Hepatocyte (in vitro differentiated cells): ENCODE measurements at places on chromosomes 13 and 19. TPM values are rescaled to one million over a fixed set of nuclear protein-coding genes. Genes with fewer than 3 reads are reported as not detected.

- H3K4me1 ChIP-seq, result peaks cover 5% of the 10 kb centered on the region
- peak overlapping the region; percentile 52 for H3K4me3 ChIP-seq
- H3K27ac ChIP-seq, result no peak overlapping the region
- H3K27me3 ChIP-seq, result peaks cover 55% of the 10 kb centered on the region
Observed at GRCh38 chr13:42574435-42575311, 721 bp downstream of the TNFSF11 start.

FFAR3 gene
- 0.80 and 1.6 TPM in 2 replicates for total RNA-seq

GRCh38 chr19:51600940-51601580 lies 29.1 kb downstream of the SIGLEC5 start:
- no peaks in the 10 kb centered on the region for H3K27me3 ChIP-seq
- no peaks in the 10 kb centered on the region for H3K4me1 ChIP-seq
- no peaks in the 10 kb centered on the region for H3K36me3 ChIP-seq
- no peak overlapping the region for H3K27ac ChIP-seq
- no peak for DNase-seq

DNA sequence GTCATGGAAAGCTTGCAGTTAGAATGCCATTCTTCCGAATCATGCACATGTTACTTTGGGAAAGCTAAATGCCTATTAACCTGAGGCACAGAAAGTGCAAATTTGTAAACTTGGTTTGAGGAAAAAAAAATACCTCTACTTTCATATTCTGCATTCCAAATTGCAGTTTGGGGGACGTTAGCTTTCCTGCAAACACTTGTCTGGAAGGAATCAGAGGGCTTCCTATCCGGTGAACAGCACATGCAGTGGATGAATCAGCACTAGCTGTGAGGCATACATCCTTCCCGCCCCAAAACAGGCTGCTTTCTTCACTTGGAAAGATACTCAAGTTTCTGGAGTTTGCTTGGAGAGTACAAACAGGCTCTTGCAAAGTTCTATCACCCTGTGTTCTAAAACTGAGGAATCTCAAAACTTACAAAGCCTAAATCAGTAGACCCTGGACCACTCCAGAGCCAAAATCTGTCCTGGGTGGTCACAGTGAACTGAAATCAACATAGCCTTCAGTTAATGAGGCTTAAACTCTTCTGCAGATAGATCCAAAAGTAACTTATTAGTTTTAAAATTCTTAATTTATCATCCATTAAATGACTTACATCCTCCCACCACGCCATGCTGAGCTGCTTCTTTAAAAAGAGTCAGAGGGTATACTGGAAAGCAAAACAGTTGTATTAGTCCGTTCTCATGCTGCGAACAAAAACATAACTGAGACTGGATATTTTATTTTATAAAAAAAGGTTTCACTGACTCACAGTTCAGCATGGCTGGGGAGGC lies 802.3 kb upstream of the ARGLU1 start:
- no peak for DNase-seq
- H3K4me3 ChIP-seq, result no peak overlapping the region
- no peaks in the 10 kb centered on the region for H3K27me3 ChIP-seq
- H3K36me3 ChIP-seq, result no peaks in the 10 kb centered on the region
- no peak overlapping the region for H3K27ac ChIP-seq
- peaks cover 4% of the 10 kb centered on the region for H3K4me1 ChIP-seq

DNA sequence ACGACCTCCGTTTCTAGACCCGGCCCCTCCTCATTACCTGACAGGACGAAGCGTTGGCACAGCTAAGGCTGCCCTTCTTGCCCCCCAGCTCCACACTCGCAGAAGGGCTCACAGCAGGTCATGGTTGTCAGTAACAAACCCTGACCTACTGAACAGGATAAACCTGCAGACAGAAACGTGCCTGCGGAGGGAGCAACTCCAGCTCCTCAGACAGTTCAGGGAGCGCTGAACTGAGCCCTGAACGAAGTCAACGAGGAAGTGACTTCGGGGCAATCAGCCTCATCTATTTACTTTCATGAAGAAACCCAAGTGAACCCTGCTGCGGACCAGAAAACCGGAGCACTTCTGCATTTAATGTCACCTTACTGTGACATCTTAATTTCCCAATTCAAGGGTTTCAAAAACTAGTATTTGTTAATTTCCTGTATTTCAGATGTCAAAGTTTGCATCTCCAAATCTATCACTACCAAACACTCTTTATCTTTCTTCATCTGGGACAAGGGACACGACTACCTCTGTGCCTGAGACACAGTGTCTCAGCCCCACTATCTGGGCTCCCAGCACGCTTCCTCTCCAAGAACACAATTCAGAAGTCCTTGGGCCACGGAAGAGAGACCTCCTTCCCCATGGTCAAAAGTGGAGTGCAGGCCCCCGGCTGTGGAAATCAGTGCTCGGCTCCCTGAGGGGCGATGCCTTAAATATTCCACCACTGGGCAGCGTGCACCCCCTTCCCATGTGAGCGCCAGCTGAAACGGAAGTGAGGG lies 40.2 kb downstream of the CARS2 start:
- no peak for DNase-seq
- no peak overlapping the region for H3K27ac ChIP-seq
- no peaks in the 10 kb centered on the region for H3K4me1 ChIP-seq
- no peaks in the 10 kb centered on the region for H3K27me3 ChIP-seq

DNA sequence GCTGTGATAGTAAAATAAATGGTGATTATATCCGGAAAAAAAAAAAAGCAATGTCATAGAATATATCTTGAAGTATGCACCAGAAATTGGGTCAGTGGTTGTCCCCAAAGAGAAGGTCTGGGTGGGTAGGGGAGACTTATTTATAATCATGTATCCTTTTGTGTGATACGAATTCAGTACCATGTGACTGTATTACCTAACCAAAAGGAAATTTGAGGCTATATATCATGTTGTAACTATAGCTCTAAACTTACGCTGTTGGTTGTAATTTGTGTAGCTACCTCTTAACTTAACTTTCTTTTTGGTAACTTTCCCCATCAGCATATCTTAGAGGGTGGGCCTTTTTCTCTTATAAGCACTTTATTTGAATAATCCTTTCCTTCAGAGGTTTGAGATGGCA lies 25.2 kb upstream of the KCTD4 start:
- no peak for DNase-seq
- no peak overlapping the region for H3K4me3 ChIP-seq
- H3K4me1 ChIP-seq, result no peaks in the 10 kb centered on the region
- H3K27ac ChIP-seq, result no peak overlapping the region

DNA sequence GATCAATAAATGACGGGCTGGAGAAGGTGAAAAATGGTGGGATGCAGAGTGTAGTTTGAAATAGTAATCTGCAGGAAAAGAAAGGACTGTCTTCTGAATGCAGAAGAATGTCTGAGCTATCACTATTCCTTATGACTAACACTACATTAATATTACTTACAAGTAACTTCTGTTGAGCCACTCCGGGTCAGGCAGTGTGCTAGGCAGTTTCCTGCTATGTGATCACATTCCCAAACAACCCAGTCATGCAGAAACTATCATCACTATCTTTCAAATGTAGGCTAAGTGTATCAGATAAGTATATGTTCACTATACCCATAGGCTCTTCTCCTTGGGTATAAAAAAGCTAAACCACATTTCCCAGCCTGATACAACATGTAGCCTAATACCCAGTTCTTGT lies 6.6 kb downstream of the ZNF599 start:
- peaks cover 21% of the 10 kb centered on the region for H3K36me3 ChIP-seq
- H3K27ac ChIP-seq, result no peak overlapping the region
- no peak for DNase-seq
- H3K4me1 ChIP-seq, result no peaks in the 10 kb centered on the region

GRCh38 chr13:48502601-48503319 lies 30.1 kb downstream of the RCBTB2 start:
- H3K27me3 ChIP-seq, result no peaks in the 10 kb centered on the region
- H3K4me1 ChIP-seq, result no peaks in the 10 kb centered on the region
- H3K27ac ChIP-seq, result no peak overlapping the region
- no peaks in the 10 kb centered on the region for H3K36me3 ChIP-seq
- H3K4me3 ChIP-seq, result no peak overlapping the region

ZNF91 gene
- 68.3 and 84.0 TPM in 2 replicates for total RNA-seq

DNA sequence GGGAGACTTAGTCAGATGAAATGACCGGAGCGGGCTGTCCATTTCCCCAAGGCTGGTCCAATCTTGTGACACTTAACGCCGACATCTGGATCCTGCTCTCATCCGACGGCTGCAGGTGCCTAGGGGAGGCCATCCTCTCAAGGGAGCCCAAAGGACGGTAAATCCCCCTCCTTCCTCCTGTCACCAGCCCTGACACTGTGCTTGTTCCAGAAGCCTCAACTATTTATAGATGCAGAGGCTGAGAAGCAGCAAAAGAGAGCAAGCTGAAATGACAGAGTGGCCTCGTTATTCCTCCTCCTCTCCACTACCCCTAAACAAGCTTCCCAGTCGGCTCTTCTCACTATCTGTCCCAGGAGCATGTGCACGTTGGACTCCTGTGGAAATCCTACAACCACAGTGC lies 533.7 kb downstream of the LIG4 start:
- H3K27me3 ChIP-seq, result no peaks in the 10 kb centered on the region
- no peaks in the 10 kb centered on the region for H3K36me3 ChIP-seq
- H3K27ac ChIP-seq, result no peak overlapping the region
- no peak overlapping the region for H3K4me3 ChIP-seq
- H3K4me1 ChIP-seq, result no peaks in the 10 kb centered on the region

DNA sequence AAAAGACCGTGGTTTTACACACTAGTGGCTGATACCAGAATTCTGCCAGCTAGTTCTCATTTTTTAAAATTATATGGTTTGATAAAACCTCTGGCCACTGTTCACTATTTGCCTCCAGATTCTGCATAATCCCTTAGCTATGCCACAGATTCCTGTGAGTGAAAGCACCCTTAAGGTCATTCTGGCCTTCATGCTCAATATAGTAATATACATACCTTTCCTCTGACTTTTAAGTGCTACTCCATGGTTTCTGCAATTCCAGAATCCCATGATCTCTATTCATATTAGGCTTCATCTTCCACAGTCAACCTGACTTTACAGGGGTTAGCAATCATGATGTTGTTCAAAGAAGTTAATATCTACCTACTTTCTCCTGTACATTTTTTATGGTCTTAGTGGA lies 274.1 kb upstream of the EDNRB start:
- no peaks in the 10 kb centered on the region for H3K27me3 ChIP-seq
- DNase-seq, result no peak

DNA sequence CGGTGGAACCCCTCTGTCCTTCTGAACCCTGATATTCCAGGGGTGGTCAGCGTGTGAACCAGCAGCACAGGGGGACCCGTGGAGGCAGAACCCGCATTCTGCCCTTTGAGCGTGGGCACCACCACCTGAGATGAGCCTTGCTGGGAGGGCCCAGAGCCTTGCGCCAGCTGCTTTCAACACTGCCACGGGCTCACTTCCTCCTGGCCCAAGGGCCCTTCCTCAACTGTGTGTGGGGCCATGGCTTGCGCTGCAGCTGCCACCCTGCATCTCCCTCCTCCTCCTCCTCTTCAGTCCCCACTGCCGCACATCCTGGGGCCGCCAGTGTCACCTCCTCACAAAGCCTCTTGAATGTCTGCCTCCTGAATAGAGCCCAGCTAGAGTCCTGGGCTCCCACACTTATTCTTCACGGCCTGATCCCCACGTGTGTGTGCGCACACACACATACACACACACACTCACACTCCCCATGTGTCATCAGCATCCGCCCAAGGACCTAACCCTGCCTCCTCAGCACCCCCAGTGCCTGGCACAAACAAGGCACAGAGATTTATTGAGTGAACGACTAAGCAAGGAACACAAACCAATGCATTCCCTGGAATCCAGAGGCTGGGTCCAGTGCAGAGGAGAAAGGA lies 26.9 kb upstream of the TMEM160 start:
- DNase-seq, result no peak
- H3K27ac ChIP-seq, result no peak overlapping the region
- no peaks in the 10 kb centered on the region for H3K27me3 ChIP-seq
- H3K36me3 ChIP-seq, result no peaks in the 10 kb centered on the region
- H3K4me3 ChIP-seq, result no peak overlapping the region
- H3K4me1 ChIP-seq, result peaks cover 4% of the 10 kb centered on the region

- H3K27ac ChIP-seq, result no peak overlapping the region
- DNase-seq, result no peak
- no peak overlapping the region for H3K4me3 ChIP-seq
- no peaks in the 10 kb centered on the region for H3K27me3 ChIP-seq
- H3K4me1 ChIP-seq, result no peaks in the 10 kb centered on the region
- H3K36me3 ChIP-seq, result no peaks in the 10 kb centered on the region
Observed at GRCh38 chr19:19697589-19697988, 28.9 kb downstream of the ZNF101 start.

DNA sequence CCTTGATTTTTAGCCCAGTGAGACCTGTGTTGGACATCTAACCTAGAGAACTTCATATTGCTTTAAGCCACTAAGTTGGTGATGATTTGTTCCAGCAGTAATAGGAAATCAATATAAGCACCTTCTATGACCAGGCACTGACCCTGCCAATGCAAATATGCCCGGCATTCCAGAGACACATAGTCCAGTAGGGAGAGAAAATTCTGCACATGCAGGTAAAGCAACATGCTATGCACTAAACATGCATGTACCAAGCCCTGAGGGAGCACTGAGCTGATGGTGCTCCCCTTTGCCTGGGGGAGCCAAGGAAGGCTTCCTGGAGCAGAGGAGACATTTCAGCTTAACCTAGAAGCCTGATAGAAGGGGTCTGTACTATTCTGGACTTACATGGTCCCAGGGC lies 40.4 kb upstream of the C13orf42 start:
- H3K36me3 ChIP-seq, result no peaks in the 10 kb centered on the region
- no peak overlapping the region for H3K27ac ChIP-seq
- H3K27me3 ChIP-seq, result peaks cover 5% of the 10 kb centered on the region
- H3K4me1 ChIP-seq, result no peaks in the 10 kb centered on the region

ZNRF4 gene
- total RNA-seq, result not detected in 2 replicates

DNA sequence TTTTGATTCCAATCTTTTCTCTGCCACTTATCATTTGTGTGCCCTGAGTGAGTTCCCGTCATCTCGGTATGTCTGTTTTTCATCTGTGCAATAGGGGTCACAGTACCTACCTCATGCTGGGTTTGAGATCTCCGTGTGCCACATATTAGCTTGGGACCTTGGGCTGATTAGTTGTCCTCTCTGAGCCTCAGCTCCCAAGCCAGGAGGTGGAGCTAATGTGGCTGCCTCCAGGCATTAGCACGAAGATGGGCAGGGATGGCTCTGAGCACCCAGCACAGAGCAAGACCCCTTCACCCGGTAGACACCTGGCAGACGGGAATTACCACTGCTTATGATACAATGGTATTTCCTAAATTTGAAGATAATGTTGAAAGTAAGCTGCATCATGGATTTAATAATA lies 35.8 kb upstream of the XPO4 start:
- H3K36me3 ChIP-seq, result no peaks in the 10 kb centered on the region
- H3K4me1 ChIP-seq, result peaks cover 11% of the 10 kb centered on the region
- no peak for DNase-seq
- no peak overlapping the region for H3K4me3 ChIP-seq
- H3K27ac ChIP-seq, result no peak overlapping the region
- no peaks in the 10 kb centered on the region for H3K27me3 ChIP-seq

DNA sequence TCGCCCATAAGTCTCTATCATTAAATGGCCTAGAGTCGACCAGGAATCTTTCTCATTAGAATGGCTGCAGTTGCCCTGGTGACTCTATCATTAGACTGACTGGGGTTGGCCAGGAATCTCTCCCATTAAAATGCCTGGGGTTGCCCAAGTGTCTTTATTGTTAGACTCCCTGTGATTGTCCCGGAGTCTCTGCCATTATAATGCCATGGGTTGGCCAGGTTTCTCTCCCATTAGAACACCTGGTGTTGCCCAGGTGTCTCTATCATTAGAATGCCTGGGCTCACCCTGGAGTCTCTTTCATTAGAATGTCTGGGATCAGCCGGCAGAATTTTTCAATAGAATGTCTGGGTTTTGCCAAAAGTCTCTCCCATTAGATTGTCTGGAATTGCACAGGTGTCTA lies 1459.3 kb downstream of the UQCRFS1 start:
- no peaks in the 10 kb centered on the region for H3K4me1 ChIP-seq
- H3K27me3 ChIP-seq, result no peaks in the 10 kb centered on the region
- H3K36me3 ChIP-seq, result no peaks in the 10 kb centered on the region

GRCh38 chr13:107091428-107091827 lies 523.5 kb upstream of the ARGLU1 start:
- H3K4me3 ChIP-seq, result no peak overlapping the region
- no peak overlapping the region for H3K27ac ChIP-seq
- no peak for DNase-seq
- H3K27me3 ChIP-seq, result no peaks in the 10 kb centered on the region
- no peaks in the 10 kb centered on the region for H3K36me3 ChIP-seq
